ENCODE measurements at places on chromosomes 2 and 18. TPM values are rescaled to one million over a fixed set of nuclear protein-coding genes. Genes with fewer than 3 reads are reported as not detected.

The MAP3K19 gene
- not detected for total RNA-seq

The NEU2 gene
- total RNA-seq = not detected

The MYOM1 gene
- total RNA-seq = 0.99 TPM

The EVX2 gene
- total RNA-seq = not detected

The SRD5A2 gene
- 0.20 TPM for total RNA-seq

The MAP4K4 gene
- total RNA-seq = 81.3 TPM

The IGFBP5 gene
- 8.9 TPM for total RNA-seq

The G6PC2 gene
- not detected for total RNA-seq

The DUSP19 gene
- total RNA-seq = 0.87 TPM

The RAX gene
- not detected for total RNA-seq

The GLS gene
- total RNA-seq = 1,910 TPM

The AGXT gene
- total RNA-seq = not detected

The RPL37A gene
- 749 TPM for total RNA-seq

The CENPO gene
- 7.8 TPM for total RNA-seq

The PRSS56 gene
- total RNA-seq = not detected

The MGAT4A gene
- 8.7 TPM for total RNA-seq

The TLX2 gene
- total RNA-seq = not detected

The ABCG8 gene
- total RNA-seq = not detected

The GULP1 gene
- total RNA-seq = 159 TPM

The FSHR gene
- total RNA-seq = 0.05 TPM

The MYL1 gene
- not detected for total RNA-seq

The TUBA3E gene
- total RNA-seq = not detected

The TTN gene
- total RNA-seq = 0.05 TPM

The IL36G gene
- not detected for total RNA-seq

The CDK5R2 gene
- 0.10 TPM for total RNA-seq

The SYT4 gene
- total RNA-seq = not detected

The EGR4 gene
- not detected for total RNA-seq

The CIB4 gene
- not detected for total RNA-seq

The CCDC148 gene
- 16.0 TPM for total RNA-seq

The IL1F10 gene
- total RNA-seq = not detected

The C2orf81 gene
- 3.9 TPM for total RNA-seq

The SERPINB11 gene
- total RNA-seq = not detected

The TNP1 gene
- total RNA-seq = not detected

The ZC3H6 gene
- total RNA-seq = 7.0 TPM

The GREB1L gene
- 7.5 TPM for total RNA-seq
